NCI-H1048 (cell line): ENCODE measurements at places on chromosomes 7 and 10.

GRCh38 chr7:97623333-97623732 lies 108.6 kb upstream of the TAC1 start:
- DNase-seq, result no peak

DNA sequence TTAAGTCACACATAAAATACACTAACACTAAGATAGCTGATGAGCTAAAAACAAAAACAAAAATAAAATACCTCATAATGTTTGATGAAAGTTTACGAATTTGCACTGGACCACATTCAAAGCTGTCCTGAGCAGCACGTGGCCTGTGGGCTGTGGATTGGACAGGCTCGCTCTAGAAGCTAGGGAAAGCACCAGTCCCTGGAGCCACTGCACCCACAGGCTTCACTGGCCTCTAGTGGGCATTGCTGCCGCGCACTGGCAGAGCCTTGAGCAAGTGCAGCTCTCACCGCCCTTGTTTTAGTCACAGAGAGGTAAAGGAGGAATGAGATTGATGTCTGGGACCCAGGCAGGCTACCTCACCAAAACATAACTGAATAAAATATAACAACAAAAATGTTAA lies 67.6 kb downstream of the PAX2 start:
- no peak for DNase-seq

DNA sequence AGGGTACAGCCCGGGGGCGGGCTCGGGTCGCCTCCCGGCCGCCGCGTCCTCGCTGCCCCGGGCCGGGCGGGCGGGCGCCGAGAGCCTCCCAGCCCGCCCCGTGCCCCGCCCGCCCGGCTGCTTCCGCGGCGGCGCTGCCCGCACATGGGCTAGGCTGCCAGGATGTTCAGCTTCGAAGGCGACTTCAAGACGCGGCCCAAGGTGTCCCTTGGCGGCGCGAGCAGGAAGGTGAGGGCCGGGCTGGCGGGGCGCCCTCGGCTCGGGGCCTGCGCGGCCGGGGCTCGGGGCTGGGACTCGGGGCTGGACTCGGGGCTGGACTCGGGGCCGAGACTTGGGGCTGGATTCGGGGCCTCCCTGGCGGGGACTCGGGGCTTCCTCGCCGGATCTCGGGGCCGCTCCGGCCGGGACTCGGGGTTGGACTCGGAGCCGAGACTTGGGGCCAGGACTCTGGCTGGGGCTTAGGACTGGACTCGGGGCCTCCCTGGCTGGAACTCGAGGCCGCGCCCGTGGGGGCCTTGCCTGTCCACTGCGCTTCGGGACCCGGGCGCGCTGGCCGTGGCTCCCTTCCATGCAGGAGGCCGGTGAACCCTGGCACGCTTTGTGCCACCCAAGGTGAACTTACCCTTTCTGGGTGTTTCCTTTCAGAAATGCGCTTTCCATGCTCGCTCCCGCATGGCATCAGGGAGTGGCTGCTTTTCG lies 534 bp downstream of the UBE3C start:
- DNase-seq, result no peak

DNA sequence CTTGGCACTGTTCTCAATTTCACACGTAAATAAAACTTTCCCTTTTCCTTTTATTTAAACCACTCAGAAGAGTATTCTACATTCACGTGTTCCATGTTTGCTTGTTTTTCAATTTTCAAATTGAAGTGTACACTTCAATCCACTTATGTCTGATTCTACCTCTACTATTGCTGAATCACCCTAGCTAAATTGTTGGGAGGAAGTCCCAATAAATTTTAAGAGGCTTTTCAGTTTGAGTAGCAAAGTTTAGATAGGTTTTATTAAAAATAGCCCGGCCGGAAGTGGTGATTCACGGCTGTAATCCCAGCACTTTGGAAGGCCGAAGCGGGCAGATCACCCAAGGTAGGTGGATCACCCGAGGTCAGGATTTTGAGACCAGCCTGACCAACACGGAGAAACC lies 1414.7 kb upstream of the CELF2 start:
- no peak for DNase-seq

DNA sequence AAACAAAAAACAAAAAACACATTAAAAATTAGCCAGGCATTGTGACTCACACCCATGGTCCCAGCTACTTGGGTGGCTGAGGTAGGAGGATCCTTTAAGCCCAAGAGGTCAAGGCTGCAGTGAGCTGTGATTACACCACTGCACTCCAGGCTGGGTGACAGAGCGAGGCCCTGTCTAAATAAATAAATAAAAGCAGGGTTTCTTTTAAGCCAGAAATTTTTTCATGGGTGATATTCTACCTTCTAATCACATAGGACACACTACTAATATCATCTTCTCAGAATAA lies 14.2 kb upstream of the SVIL start:
- DNase-seq, result no peak

DNA sequence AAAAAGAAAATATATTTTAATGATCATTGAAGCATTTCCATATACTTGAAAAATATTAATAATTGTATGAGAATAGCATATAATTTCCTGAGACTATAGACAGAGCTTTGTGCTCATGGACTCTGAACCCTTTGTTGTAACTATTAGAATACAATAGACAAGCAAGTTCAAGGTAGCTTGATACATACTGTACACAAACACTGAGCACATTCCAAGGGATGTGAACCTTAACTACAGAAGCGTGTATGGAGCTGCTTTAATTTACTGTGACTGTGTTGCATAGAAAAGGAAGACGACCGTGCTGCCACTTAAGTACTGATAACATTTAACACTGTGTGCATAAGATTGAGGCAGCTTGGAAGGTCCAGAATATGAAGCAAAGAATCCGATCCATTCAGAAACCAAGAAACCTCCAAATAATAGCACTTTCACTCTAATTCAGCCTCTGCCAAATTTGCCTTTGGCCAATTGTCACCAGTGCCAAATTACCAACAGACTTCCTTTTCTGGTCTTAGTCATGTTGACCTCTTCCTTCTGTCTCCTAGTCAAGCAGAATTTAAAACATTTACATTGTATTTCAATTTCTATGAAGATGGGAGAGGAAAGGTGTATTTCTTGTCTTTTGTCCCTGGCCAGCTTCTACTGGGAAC lies 566.1 kb upstream of the GALNT17 start:
- no peak for DNase-seq

DNA sequence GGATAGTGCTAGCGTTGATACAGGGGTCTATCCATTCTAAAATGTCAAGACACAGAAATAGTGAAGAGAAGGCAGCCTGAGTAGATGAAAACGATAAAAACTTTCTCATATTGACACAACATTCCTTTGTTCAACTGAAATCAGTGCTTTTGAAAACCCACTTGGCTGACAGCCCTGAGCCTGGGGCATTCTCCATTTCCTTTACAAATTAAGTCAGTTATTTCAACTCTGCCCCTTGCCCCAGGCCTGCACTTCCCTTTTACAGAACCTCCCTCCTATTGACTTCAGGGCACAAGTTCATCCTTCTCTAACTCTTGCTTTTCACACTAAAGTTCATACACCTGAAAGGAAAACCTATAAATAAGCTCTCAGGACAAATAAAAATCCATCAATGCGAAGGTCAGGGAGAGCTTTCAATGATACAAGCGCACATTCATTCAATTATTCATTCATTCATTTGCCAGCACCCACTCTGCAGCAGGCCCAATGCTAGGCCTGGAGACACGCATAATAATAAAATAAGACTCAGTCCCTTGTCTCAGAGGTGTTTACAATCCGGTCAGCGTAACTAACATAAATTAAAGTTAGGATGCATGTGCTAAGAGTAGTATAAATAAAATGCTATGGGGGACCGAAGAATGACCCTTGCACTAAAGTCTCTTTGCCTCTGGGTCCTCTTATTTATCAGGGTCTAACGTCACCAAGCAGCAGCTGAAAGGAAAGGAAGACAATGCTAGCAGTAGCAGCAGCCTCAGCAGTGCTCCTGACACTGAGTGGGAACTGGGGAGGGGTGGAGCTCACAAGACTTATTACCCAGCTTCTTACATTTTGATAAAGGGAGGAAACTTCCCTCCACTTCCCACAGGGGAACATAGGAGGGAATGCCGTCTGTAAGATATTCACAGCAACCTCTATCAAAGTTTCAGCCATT lies 134.8 kb downstream of the PDE1C start:
- no peak for DNase-seq

DNA sequence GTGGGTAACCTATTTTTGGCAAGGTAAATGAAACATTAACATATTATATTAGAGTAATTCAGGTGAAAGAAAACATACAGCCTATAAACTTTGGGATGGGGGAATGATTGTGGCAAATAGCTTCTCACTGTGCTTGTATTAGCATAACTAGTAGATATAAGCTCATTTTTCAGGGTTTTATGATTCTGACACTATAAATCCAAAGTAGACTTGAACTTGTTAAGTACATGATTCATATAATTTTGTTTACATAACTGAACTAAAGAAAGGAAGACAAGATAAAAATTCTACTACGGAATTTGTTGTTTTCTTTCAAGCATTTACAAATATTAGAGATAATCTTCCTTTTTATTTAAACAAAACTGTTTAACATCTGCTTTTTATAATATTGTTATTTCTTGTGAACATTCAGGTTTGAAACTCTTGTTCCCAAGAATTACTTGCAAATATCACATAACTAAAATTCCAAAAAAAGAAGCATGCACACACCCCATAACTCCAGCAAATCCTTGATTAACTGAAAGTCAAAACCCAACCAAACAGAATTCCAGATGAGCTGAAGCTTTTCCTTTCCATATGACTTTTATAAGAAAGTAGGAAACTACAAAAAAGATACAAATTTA lies 142.3 kb downstream of the JAZF1 start:
- DNase-seq, result no peak

- no peak for DNase-seq
These were observed 20.2 kb upstream of the SMC3 start for GRCh38 chr10:110547139-110547761.

DNA sequence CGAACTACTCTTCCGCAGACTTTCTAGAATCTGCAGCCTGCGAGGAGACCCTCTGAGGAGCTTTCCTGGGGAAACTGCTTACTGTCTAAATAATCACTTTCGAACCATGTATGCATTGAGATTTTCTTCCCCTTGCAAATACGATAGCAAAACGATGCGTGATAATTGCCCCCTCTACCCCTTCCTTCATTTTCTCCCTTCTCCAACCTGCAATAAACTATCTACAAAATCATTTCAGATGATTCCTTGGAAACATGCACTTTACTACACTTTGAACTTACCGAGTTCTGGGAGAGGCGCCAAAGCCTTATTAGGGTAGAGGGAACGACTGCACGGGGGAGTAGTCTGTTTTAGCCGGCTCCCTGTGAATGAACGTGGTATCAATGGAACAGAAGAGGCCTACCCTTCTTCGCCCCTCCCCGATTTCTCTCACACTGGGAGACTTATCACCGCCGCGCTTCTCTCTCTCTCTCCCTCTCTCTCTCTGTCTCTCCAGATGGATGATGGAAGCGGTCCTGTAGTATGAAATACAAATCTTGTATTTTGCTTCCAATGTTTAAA lies at the start of gene FGFBP3:
Gene FGFBP3 (minus strand): TSS at position 370 of the 561 bp plus-strand sequence. CDS start 517 bp downstream, outside the sequence.
- peak; percentile 31 for DNase-seq

GRCh38 chr7:122616951-122617350 lies 82.0 kb downstream of the RNF133 start:
- no peak for DNase-seq

- no peak for DNase-seq
These were observed 875.0 kb downstream of the REEP3 start for GRCh38 chr10:64396105-64396708.

DNA sequence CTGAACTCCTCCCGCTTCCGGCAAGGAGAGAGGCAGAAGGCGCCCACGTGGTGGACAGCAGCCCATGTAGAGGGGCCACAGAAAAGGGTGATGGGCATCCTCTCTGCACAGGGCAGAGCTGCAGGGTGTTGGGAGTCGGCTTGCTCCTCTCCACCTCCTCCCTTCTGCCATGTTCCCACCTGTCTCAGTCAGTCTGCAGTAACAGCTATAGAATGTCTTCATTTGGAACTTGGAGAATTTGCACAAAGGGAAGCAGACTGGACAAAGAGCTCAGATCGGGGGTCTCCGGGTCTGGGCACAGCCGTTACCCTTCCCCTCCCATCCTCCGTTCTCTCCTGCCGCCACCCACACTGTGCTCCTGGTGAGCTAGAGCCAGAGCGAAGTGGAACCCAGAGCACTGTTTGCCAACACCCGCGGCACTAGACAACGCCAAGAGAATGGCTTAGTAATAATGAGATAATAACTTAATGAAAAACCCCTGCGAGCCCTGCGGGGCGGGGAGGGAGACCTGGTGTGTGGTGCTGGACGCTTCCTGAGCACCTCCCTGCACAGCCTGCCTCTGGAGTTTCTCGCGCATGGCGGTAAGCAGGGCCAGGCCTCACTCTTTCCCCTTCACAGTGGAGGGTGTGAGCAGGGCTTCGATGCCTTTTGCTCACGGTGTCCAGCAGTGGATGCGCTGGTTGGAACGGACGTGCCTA lies 254.7 kb downstream of the PAXIP1 start:
- no peak for DNase-seq

DNA sequence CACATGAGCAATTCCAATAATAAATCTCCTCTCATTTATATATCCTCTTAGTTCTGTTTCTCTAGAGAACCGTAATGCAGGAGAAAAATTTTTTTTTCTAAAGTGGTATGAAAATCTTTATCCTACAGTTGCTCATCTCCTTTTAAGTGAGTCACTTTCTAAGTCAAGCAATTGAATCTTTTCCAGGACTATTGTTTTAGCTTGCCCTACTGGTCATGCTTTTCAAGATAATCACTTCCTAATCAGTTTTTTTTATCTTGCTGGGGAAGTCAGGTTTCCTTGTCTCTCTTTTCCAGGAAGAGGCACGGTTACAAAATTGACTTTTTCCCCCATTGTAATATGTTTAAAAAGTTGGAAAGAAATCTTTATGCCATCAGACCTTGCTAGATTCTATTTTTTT lies 44.0 kb downstream of the INPP5F start:
- no peak for DNase-seq

DNA sequence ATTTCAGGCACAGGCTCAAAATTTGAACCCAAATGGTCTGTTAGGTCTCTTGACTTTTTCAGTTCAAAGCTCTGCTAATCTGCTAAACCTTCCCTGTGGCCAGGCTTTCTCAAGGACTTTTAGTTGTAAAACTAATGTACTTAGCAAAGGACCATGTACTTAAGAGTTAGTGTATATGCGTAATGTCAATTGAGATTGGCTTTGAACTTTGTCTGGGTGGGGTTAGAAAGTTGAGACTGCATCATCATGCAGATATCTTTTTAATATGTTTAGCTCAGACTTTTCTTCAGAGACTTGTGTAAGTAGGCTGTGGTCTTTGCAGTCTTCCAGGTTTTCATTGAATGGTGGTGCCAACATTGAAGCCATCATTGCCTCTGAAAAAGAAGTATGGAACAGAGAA lies 33.7 kb downstream of the CYP51A1 start:
- no peak for DNase-seq
